ENCODE measurements at places on chromosomes 2 and 18.
A peak's percentile ranks its signal among the peaks of the same experiment; 100 is the strongest.

GRCh38 chr2:105403783-105404698, 5.2 kb upstream of the FHL2 start:
- DNase-seq: peak; percentile 97

GRCh38 chr18:34623557-34623956, 86.5 kb upstream of the DTNA start:
- no peak for DNase-seq

GRCh38 chr18:63085611-63086010, 234.0 kb downstream of the BCL2 start:
- DNase-seq: no peak

- DNase-seq: no peak
Observed at GRCh38 chr2:28506112-28506910, 10.5 kb downstream of the PLB1 start.

DNA sequence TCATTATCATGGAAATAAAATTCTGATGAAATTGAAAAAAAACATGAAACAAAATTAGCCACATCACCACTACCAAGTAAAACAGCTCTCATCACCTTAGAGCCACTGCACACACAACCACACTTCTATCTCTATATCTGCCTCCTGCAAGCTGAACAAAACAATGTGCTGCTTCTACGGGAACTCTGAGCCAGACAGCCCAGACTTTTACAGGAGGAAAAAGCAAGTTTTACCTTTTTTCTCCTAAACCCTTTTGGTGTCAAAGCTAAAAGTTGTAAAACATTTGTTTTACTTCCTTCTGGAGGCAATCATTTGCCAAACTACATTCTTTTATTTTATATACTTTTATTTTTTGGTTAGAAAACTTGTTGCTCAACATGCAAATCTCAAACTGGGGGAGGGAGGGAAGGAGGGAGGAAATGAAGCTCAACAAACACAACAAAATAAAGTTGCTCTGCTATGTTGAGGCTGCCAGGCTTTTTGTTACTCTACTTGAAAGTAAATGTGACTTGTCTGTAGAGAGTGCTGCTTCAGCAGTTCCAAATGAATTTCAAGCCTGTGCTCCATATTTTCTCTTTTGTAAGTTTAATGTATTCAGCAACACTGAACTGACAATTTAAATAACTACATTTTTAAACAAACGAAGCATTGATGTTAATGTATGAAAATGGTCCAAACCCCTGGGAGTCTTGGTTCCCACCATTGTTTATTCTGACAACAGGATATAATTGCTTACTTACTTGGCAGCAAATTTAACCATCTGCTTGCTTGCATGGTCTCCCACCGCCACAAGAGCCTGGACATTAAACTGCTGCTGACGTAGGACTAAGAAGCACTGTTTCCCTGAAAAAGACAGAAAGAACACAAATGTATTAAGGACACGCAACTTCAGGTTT, 24.5 kb downstream of the DARS1 start:
- DNase-seq: peak; percentile 20

DNA sequence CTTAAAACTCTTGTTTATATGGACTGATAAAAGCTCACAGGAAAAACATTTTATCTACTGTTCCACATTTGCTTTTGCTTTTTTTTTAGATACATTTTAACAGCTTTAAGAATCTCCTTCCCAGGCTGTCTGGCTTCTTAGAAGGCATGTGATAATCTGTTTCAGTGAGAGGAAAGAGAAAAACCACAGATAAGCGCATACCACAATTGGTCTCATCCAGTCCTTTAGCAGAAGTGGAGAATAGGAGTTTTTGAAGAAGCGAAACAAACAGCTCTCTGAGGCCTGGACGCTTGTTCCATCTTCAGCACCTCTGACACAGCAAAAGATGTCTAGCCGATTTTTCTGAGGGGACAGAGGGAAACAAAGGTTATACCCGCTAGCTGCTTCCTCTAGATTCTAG, 37.6 kb downstream of the RMC1 start:
- DNase-seq: no peak

DNA sequence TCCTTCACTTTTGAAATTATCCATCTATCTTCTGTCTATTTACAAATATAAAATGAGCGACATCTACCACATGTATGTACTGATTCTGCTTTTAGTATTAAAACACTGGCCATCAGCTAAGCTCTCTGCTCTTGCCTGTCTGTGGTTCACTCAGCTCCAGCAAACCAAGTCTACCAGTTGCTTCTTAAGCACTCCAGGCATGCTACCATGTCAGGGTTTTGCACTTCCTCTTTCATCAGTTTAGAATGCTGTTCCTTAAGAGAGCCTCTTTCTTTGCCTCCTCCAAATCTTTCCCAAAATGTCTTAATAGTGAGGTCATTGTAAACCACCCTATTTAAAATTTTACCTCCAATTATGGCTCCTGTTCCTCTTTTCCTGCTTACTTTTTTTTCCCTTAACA, 59.5 kb downstream of the SCN3A start:
- DNase-seq: no peak

DNA sequence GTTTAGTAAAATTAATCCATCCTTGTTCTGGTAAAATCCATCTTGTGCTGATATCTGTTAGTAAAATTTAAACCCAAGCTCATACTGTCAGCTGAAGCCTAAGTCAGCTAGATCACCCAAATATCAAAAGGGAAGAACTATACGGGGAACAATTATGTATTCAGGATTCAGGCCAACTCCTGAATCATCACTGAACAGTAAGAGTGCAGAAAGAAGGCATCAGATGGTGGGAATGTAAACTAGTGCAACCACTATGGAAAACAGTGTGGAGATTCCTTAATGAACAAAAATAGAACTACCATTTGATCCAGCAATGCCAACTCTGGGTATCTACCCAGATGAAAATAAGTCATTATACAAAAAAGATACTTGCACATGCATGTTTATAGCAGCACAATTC, 81.8 kb downstream of the RAPGEF4 start:
- DNase-seq: peak; percentile 30

GRCh38 chr2:103959174-103960128, 894.5 kb upstream of the POU3F3 start:
- DNase-seq: peak; percentile 18

GRCh38 chr2:178193823-178194599, at the start of gene OSBPL6:
Gene OSBPL6 (plus strand): TSS chr2:178194512. CDS start chr2:178306185, 111,673 bp downstream.
- peak; percentile 74 for DNase-seq

- no peak for DNase-seq
Observed at GRCh38 chr2:100218552-100218951, 76.2 kb upstream of the AFF3 start.

GRCh38 chr2:55931281-55931680, 7.7 kb upstream of the EFEMP1 start:
- DNase-seq: no peak

GRCh38 chr2:191358325-191359025, 113.3 kb downstream of the MYO1B start:
- DNase-seq: no peak

GRCh38 chr2:156110890-156111289, 221.6 kb downstream of the NR4A2 start:
- DNase-seq: no peak

DNA sequence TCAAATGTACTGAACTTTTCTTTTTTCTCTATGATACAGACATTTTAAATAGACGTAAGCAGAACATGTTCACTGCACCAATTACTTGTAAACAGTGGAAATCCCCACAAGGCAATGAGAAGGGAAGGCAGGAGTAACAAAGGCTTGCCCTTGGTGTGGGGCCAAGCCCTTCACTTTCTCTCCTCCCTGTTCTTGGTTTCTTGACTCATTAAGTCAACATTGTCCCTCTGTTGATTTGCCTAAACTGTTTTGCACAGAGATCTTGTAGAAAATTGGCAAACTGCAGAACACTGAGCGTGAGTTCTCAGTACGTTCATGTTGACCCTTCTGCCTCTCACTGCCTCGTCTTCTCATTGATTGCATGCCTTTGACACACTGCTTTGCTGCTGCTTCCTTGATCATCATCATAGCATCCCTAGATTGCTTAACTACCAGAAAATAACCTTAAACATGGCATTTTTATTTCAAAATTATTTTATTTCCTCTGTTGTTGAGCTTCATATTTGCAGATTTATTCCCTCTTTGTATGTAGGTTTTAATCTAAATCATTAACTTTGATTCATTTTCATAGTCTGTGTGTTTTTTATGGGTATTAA, 257.7 kb downstream of the PTGR3 start:
- DNase-seq: peak; percentile 99

- DNase-seq: peak; percentile 21
Observed at GRCh38 chr2:31828891-31829290, 181.9 kb downstream of the MEMO1 start.

GRCh38 chr2:167424803-167425755, 536.8 kb downstream of the XIRP2 start:
- no peak for DNase-seq

GRCh38 chr2:40260437-40260836, 191.5 kb downstream of the SLC8A1 start:
- peak; percentile 35 for DNase-seq

DNA sequence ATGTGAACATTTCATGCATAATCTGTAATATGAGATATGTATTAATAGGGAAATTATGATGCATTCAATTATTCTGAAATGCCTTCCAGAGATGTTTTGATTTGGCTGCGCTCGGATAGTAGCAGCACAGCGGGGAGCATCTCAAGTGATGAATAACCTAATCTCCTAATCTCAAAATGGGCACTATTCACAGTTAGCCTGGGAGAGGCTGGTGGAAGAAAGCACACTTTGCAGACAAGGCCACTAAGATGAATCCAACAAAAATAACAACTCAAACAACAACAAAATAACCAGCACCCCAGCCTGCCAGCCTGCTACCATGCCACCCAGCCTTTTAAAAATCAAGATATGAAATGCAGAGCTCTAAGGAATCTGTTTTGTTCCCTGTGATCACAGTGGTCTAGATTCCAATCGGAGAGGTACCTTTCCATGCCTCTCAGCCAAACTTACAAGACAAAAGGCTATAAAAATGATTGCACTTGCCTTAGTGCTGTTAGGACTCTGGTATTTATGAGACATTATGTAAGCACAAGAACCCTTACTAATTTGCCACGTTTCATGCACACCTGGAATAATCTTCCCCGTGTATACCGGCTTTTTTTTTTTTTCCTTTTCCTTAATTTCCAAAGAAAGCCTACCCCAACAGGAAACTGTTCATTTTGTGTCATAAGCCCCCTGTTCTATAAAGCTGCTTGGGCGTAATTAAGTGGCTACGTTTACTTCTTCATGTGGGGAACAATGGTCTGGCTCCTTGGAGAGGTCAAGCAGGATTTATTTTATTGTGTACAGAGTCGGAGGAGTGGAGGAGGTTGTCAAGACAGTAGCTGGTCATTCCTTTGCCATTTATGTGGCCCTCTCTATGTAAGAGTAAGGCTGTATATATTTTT, 526.9 kb upstream of the FANCL start:
- DNase-seq: no peak

DNA sequence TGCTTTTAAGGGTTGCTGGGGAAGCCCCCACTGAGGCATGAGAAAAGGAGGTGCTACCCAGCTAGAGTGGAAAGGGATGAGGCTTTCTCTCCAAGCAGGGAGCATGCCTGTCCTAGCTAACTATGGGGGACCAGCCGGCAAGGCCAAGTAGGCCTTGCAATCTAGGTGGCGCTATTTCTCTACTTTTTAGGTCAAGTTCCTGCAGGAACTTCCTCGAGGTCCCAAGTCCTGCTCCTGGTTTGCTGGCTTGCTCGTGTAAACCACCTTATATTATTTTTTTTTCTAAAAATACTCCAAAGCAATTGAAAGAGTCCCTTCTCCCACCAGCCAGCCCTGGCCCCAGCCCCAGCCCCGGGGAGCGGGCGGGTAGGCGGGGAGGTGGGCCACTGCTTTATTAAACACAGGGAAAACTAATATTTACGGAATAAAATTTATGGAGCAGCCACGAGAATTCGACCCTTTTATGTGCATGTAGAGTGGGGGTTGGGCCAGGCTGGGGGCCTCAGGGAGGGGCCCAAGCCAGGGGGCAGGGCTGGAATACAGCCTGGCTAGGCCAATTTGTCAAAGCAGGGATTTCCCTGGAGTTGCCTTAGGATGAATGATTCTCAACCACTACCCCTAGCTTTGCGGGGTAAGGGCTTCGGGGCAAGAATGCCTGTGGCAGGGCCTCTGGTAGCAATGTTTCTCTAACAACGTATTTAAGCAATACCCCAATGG, 12.8 kb upstream of the IHH start:
- peak; percentile 76 for DNase-seq

- DNase-seq: no peak
Observed at GRCh38 chr18:225745-226144, 42.1 kb downstream of the THOC1 start.

GRCh38 chr2:164655750-164656149, 34.5 kb upstream of the GRB14 start:
- DNase-seq: peak; percentile 34

DNA sequence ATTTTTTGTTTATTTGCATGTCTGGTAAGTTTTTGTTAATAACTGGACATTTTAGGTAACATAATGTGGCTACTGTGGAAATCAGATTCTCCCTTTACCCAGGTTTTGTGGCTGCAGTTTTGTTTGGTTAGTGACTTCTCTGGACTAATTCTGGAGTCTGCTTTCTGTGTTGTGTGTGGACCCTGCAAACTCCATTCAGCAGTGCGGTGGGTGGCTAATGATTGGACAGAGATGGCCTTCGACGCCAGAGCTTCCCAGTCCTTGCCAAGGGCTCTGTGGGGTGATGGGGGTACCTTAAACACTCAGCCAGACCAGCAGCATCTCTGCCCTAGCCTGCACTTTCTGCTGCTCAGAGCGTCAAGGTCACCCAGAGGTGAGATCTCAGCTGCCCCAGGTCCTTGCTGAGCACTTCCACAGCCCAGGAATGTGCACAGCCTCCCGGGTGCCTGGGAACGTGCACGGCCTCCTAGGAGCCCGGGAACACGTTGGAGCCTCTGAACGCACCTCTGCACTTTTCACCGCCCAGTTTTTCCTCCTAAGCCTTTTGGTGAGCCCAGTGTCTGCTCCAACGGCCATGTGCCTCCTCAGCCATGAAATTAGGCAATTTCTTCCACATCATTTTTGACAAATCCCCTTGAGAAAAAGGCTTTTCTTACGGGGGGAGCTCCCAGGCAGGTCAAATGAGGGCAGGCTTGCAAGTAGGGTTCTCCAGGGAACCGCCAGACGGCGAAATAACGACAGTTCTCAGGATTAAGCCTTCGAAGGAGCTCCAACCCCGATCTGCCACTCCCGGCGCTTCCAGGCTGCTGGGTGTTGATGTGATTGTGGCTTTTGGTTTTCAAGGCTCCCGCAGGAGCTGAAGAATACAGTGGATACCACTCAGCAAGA, 35.2 kb upstream of the KLF11 start:
- DNase-seq: peak; percentile 23

GRCh38 chr2:31286230-31286629, 52.3 kb downstream of the EHD3 start:
- DNase-seq: no peak

DNA sequence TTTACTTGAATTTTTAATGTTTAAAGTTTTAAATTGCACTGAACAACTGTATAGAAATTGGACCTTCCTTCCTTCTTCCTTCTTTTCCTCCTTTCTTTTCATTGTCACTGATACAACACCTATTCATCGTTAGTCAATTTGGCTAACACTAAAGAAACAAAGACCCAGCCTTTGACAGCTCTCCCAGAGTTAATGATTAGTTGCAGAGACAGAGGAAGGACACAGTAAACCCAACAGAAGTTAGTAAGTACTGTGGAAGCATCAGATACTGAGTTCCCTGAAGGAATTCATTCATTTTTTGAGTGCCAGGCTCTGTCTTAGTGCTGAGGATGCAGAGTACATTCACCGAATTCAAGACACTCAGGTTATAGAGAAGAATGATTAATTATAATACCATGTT, 77.9 kb upstream of the RAB27B start:
- no peak for DNase-seq

- DNase-seq: peak; percentile 52
Observed at GRCh38 chr2:55877087-55877436, 46.5 kb downstream of the EFEMP1 start.
